ENCODE measurements at places on chromosomes 1 and 21. TPM values are rescaled to one million over a fixed set of nuclear protein-coding genes. Genes with fewer than 3 reads are reported as not detected.

DNA sequence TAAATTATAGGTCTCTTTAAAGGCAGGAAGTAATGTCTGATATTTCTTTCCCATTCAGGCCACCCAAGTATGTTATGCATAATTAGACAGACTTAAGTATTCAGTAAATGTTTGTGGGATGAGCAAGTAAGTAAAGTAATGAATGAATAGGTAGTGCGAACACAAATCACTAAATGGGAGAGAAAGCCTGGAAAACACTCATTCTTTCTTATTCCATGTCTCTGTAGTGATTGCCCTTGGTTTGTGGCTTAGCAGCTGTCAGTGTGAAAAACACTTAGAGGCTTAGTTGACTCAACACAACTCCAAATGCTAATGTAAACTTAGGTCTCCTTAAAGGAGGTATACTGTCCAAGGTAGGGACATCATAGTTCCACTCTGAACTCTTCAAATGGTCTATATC is 182.5 kb downstream of the ZC3H11B start:
- no peak for DNase-seq

DNA sequence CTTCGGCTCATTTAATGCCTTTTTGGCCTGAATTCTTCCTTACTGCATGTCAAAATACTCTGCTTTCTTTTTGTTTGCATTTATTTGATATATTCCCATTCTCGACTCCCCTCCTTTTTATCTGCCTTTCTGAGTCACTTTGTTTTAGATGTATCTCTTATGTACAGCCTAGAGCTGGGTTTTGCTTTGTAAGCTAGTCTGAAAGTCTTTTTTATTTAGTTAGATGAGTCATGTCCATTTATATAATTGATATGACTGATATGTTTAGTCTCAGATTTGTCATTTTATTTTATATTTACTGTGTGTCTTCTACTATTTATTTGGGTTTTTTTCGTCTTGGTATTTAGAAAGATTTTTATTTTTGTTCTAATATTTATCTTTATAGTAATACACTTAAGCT is 33.6 kb upstream of the GNG5 start:
- no peak for DNase-seq

The S100A1 gene
- not detected for total RNA-seq

- DNase-seq = no peak
These were observed 195.7 kb upstream of the KIAA0040 start for GRCh38 chr1:175388285-175388684.

DNA sequence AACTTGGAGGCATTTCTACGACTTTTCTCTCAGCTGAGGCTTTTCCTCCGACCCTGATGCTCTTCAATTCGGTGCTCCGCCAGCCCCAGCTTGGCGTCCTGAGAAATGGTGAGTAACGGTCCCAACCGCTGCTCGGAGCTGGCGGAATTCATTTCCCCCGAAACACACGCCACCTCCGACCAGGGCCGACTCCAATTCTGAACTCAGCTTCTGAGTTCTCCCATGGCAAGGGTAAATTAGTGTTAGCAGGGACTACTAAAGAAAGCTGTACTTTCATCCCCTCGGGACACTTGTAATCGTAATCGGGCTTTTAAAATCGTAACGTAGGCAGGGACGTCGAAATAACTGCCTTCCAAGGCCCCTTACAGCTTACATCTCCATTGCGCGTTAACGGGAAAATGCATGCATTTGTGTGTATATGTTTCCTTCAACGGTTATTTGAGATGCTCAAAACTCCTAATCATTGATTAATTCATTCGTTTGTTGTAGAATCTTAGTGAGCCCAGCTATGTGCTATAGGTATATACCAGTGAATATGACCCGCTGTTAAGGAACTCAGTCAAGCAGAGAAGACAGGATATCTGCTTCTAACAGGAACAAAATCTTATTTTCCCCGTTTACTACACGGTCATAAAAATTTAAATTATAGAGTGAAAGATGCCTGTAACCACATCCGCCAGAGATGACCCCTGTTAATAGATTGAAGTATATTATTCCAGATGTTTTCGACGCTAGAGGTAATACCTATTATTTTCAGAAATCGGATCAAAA is 472 bp downstream of the DTL start:
- DNase-seq = no peak

DNA sequence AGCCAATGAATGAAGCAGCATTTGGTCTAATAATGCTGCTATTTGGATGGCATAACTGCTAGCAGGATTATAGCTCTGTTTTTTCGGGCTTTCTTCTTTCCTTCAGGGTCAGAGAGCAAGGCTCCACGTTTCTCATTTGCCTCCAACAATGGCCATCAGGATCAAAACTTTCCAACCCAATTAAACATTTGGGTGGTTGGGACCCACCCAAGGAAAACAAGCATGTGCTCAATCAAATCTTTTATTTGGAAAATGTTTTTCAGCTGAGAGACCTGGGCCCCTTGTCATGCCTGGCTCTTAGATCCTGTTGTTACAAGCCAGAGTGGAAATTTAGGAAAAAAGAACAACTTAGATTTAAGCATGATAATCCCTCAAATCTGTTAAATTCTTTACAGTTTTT is 373.1 kb upstream of the USP24 start:
- DNase-seq = no peak

GRCh38 chr1:115238336-115239147 is 99.5 kb downstream of the NGF start:
- DNase-seq = no peak

- no peak for DNase-seq
These were observed 1018.5 kb downstream of the ADGRL2 start for GRCh38 chr1:82819234-82819633.

GRCh38 chr1:158509471-158510156 is 37.6 kb downstream of the OR10R2 start:
- DNase-seq = no peak

DNA sequence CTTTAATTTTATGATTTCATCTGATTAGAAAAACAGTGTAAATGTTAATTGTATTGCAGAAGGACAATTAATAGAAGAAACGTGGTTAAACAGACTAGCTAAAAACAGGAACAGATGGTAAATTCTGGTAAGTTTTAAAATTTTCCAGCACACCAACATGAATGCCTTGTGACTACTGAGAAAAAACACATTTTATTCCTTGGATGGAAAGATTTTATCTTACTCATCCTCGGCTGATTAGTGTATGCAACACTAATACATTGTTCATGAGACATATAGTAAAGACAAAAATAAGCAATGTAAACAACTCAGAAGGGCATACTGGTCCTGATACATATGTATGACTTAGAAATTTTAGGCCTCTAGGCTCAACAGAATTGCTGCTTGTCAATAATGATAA is 4.9 kb upstream of the AK5 start:
- DNase-seq = no peak

DNA sequence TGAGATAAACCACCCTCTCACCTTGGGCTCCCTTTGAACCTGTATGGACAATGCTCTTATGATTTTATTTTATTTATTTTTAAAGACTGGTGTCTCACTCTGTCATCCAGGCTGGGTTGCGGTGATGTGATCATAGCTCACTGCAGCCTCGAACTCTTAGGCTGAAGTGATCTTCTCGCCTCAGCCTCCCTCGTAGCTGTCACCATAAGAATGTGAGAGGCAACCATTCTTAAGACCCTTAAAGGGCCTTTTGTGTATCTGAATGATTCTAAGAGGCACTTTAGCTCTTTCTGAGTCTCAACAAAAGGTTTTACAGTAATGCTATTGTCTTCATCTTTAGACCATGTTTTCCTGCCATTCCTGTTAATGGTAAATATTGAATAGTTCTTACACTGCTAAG is 67.0 kb downstream of the IVNS1ABP start:
- no peak for DNase-seq

GRCh38 chr1:17944646-17945045 is 163.0 kb upstream of the IGSF21 start:
- no peak for DNase-seq

The GBP7 gene
- total RNA-seq = not detected

The PGLYRP3 gene
- total RNA-seq = not detected

- DNase-seq = no peak
These were observed 1.9 kb downstream of the SLC6A9 start for GRCh38 chr1:44029260-44029910.

The COL24A1 gene
- total RNA-seq = 13.7 TPM

The S100A7 gene
- not detected for total RNA-seq

- no peak for DNase-seq
These were observed 7.7 kb downstream of the SUCO start for GRCh38 chr1:172540635-172541034.

The TRIM46 gene
- 0.85 TPM for total RNA-seq

The MIXL1 gene
- not detected for total RNA-seq

- no peak for DNase-seq
These were observed 28.1 kb downstream of the SHISA4 start for GRCh38 chr1:201916649-201917249.

DNA sequence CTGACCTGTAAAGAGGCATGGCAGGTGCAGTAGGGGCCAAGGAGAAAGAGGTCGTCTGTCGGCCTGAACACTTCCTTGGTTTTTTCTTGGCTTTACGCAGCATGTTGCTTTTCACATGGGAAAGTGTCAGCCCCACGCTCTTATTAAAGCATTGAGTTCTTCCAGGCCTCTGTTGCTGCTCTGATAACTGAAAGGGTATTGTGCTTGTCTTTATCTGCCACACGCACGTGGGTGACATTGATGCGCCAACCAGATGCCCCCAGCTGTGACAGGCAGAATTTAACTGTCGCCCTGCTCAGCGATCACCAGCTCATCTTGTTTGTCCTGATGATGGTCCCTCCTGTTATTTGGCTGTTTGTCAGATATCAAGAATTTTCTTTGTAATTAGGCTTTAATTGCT is 76.5 kb downstream of the GALNT2 start:
- no peak for DNase-seq

- DNase-seq = no peak
These were observed 29.1 kb upstream of the CNIH3 start for GRCh38 chr1:224587051-224587450.

The TRAF3IP3 gene
- total RNA-seq = 1.4 TPM

DNA sequence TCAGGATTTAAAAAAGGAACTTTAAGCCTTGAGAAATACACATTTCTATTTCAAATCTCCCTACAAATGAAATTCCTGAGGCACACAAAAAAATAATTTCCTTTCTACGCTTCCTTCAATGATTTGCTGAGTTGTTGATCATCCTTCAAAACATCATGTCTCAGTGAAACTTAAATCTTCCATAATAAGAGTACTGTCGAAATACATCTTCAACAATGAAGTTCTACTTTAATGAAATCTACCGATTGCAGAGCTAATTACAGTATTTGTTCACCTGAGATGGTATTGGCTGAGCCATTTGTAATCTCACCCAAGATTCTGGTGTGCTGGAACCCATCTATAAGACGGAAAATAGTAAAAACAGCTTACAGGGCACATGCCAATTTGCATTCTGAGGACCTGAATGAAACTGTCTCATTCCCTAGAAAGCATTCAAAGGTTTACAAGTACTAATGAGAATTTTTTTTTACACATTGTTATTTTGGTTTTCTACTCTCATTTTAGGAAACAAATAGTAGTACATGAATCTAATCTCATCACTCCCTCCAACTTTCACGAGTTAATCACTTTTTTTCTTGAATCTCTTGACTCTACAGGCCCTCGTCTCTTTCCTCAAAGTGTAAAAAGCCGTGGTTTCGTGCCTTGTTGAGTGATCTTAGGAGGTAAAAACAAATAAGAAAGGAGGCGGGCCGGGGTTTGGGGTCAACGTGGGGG is 1.1 kb downstream of the CHML start:
- DNase-seq = no peak

GRCh38 chr1:226574591-226575435 is 26.2 kb downstream of the STUM start:
- DNase-seq = no peak

The GJA5 gene
- total RNA-seq = 16.3 TPM

GRCh38 chr1:40633931-40634376 is 31.5 kb downstream of the RIMS3 start:
- DNase-seq = peak; percentile 18

The FTCD gene
- total RNA-seq = 0.48 TPM

- no peak for DNase-seq
These were observed 2.5 kb downstream of the MPZ start for GRCh38 chr1:161307230-161307768.

DNA sequence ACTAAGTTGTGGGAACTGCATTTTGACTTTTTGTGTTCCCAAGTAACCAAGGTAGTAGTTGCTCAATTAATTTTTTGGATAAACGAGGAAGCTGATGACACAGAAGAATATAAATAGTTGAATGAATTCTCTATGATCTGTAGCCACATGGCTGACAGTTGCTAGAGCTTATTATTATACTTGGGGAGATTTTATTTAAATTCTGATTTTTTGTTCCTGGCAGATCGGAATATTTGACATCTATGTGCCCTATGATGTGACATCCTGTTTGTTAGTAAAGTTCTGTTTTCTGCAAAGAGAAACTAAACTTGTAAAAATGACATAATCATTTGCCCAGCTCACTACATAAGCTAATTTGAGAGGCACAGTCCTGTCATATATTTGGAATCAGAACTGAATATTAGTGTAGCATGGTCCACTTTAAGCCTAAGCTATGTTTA is 9.7 kb upstream of the LYST start:
- no peak for DNase-seq

The GNAT2 gene
- total RNA-seq = not detected

- DNase-seq = no peak
These were observed 33.1 kb downstream of the KCNJ15 start for GRCh38 chr21:38289705-38290485.

- no peak for DNase-seq
These were observed 25.9 kb downstream of the GREM2 start for GRCh38 chr1:240586006-240586405.
